ENCODE measurements at places on chromosomes 5 and 9.
A peak's percentile ranks its signal among the peaks of the same experiment; 100 is the strongest.

DNA sequence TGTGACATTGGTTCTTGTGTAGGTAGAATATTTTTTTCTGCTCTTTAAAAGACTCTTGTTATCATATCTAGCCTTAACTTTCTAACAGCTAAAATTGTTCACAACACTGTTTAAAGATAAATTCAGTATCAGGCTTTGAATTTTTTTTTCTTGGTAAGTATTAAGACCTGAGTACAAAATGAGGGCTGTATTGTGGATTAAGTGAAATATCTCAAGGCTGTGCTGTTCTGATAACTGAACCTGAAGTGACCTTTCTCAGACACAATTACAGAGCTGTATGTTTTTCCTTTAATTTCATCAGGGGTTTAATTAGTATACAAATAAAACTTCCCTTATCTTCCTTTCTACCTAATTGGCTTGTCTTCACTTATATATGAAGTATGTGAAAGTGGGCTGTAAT is 290.5 kb downstream of the CCDC171 start:
- DNase-seq: peak; percentile 23

DNA sequence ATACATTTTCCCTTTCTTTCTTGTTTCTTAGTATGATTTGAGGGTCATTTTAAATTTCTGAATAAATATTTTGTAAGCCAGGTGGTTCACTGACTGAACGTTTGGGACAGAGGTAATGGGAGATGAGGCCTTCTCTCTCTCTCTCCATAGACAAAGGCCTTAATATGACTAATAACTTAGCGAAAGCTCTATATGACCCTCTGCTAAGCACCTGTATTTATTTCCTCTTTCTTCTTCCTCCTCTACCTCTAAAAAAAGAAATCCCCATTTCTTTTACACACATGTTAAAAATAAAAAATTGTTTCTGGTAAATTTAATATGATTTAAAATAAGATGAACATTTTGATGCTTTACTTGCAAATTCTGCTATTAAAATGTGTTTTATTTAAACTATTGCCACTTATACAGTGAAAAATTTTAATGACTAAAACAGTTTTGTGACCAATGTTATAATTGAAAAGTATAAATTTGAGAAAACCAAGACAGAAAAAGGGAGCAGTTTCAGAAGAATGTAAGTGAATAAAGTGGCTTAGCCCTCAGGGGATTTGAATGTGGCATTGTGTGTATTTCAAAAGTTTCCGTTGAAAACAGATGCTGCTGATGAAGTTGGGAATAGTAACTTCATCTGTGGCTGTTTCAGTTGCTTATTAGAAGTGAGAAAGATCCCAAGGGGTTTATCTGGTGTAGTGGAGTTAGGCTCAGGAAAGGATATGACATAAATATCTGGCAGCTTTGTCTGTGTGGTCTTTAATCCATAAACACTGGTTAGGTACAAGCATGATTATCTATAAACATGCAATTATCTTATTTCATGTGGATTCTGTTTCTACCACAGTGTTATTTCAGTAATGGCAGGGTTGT is 128.6 kb upstream of the GRHPR start:
- DNase-seq: no peak

GRCh38 chr5:32908641-32909040 is 197.5 kb downstream of the NPR3 start:
- no peak for DNase-seq

GRCh38 chr9:78515108-78515507 is 218.2 kb downstream of the PSAT1 start:
- DNase-seq: no peak

DNA sequence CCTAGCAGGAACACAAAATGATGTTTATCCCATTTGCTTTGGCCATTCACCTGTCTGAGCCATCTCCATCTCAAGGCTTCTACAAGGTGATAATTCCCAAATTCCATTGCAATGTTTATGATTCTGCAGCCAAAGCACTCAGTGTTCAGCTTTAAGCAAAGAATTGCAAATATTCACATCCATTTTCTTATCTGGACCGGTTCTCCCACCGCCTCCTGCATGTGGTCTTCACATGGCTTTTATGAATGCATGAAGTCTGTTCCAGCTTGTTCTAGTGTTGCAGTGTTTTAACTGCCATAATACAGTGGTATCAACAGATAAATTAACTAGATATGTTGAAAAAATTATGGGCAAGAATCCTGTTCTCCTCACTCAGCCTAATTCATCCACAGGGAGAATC is 443.0 kb upstream of the KLF4 start:
- DNase-seq: no peak

- no peak for DNase-seq
Measured at GRCh38 chr9:14479163-14479560, 165.2 kb upstream of the NFIB start.

DNA sequence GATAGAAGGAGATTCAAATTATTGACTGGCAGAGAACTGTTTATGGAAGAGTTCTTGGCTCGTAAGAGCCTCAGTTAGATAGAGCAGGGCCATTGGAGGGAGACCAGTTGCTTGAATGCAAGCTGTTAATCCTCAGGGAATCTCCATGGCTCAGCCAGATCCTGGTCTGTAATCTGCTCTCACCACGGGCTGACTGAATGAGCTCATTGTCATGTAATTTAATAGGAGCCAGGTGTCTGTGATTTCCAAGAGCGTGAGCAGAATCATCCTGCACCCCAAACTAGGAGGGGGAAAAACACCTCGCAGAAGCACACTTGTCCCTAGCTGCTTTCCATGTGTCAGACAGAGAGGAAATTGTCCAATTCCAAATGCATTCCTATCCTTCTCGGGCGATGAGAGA is 19.1 kb upstream of the KCNMB1 start:
- DNase-seq: no peak

GRCh38 chr5:114636271-114636670 is 274.4 kb downstream of the KCNN2 start:
- no peak for DNase-seq

- DNase-seq: no peak
Measured at GRCh38 chr9:73215249-73215648, 63.6 kb downstream of the ANXA1 start.

GRCh38 chr9:112750016-112750763 is at the start of gene SNX30:
Gene SNX30 (plus strand): TSS chr9:112750760. CDS start chr9:112751002, 242 bp downstream.
- DNase-seq: peak; percentile 84

- no peak for DNase-seq
Measured at GRCh38 chr5:80662108-80662507, 7.3 kb upstream of the DHFR start.

DNA sequence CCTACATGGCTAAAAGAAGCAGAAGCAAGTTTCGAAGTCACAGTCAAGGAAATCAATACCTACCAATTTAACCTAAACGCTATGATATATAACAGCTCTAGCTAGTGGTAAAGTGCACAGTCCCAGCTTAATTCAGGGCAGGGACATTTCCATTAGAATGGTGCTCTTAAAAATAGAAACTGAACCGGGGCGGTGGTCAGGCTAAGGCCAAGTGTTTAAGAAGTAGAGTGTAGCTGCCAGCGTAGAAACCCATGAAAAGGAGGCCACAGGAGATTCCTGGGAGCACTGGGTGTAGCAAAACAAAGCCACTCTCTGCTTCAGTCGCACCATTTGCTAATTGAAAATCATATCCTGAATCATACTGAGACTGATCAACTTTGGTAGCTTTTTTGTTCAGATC is 28.8 kb downstream of the PPIC start:
- DNase-seq: no peak

- no peak for DNase-seq
Measured at GRCh38 chr9:38384990-38385848, 7.3 kb upstream of the ALDH1B1 start.

GRCh38 chr9:131395157-131396098 is 1.5 kb downstream of the PRRC2B start:
- no peak for DNase-seq

DNA sequence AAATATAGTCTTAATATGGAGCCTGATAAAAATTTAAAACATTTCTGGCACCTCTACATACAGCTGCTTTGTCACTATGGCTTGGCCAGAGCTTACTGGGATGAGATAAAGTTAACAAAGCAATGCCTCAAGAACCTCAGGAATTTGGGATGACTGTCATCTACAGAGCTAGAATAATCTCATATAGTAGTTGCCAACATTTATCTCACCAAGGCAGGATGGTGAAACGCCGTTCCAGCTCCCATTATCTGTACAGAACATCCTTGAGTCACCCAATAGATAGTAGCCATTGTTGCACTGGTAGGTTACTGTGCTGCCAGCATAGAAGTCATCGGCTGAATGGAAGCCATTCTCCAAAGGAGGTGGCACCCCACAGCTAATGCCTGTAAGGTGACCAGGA is 94.6 kb upstream of the TXNDC8 start:
- DNase-seq: peak; percentile 7

DNA sequence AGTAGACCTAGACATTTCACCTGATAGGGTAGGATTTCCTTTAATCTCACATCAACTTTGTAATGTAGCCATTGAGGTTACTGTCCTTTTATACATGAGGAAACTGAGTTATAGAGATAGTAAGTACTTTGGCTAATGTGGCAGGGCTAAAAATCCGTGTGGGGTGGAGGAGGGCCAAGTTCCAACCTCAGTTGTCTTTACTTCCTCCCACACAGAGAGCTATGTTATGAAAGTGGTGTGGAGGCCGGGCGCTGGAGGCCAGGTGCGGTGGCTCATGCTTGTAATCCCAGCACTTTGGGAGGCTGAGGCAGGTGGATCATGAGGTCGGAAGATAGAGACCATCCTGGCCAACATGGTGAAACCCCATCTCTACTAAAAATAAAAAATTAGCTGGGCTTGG is 173.3 kb downstream of the PALM2AKAP2 start:
- DNase-seq: no peak

DNA sequence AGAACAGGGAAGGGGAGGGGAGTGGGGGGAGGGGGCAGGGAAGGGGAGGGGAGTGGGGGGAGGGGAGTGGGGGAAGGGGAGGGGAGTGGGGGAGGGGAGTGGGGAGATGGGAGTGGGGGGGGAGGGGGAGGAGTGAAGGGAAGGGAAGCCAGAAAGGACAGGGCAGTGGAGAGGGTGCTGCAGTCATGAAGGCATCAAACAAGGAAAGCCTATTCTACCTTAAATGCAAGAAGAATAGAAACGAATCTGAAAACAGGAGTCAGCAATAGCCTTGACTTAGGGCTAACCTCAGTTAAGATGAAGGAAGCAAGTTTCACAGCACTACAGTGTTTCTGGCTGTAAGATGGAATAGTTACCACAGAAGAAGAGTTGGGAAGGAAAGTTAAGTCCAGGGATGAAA is 59.5 kb downstream of the CAMSAP1 start:
- DNase-seq: no peak

- no peak for DNase-seq
Measured at GRCh38 chr9:22922222-22922621, 475.6 kb downstream of the DMRTA1 start.

- DNase-seq: no peak
Measured at GRCh38 chr5:148934895-148935400, 108.5 kb downstream of the ADRB2 start.

DNA sequence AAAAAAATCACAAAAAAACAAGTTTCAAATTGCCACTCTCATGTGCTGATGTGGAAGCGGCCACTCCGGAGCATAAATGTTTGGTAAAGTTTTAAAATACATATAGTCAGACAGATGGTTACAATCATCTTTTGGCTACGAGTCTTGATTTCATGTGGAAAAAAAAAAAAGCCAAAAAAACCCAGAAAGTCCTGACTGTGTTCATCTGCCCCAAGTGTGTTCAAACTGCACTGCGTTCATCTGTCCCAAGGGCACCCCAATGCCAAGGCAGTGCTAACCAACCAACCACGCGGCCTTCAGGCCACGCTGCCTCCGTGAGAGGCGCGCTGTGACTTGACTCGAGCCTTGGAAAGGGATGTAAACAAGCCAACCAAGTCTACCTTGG is 127.1 kb downstream of the MYO10 start:
- DNase-seq: no peak

DNA sequence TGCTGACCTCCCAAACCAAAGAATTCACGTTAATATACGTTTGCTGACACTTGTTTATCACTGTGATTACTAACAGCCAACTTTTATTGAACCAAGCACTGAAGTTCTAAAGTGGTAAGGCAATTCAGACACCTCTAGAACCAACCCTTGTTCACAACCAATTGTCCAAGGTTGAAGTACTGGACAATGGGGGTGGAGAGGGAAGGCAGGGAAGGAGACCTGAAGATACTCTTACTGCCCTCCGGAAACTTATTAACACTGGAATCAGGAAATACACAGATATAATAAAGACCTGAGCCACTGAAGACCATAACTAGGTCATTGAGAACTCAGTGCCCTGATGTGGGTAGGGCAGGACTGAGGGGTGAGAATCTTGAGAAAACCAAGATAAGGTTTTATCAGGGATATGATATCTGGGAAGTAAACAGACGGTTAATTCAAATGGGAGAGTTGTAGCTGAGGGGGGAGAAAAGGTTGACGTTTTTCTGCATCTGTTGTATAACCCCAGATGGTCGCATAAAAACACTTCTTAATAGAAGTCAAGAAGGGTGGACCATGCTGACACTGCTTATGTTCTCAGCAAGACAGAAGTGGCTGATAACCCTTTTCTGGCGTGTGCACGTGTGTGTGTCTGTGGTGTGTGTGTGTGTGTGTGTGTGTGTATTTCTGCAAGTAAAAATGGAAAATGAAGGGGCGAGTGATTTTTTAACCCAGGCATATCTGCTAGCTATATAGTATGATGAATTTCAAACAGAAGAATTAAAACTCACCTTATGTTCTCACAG is 125.9 kb downstream of the LHFPL2 start:
- DNase-seq: no peak

- no peak for DNase-seq
Measured at GRCh38 chr5:6365977-6366590, 12.3 kb downstream of the MED10 start.

- no peak for DNase-seq
Measured at GRCh38 chr5:148796936-148797335, 29.5 kb upstream of the ADRB2 start.

DNA sequence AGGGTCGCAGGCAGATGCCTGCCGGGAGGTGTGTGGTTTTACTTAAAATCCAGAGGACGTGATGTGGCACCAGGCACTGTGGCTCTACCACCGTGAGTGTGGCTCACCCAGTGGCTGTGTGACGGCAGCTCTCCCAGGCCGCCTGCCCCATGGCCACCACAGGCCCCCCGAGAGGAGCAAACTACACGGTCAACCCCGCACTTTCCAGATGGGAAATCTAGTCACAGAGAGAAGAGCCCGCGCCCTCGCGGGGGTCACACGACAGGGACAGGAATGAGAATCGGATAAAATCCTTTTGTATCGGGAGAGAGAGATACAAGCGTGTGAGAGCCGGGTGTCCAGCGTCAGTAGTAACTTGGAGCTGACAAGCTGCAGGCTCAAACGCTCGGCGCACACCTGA is 24.4 kb downstream of the TERT start:
- DNase-seq: no peak

DNA sequence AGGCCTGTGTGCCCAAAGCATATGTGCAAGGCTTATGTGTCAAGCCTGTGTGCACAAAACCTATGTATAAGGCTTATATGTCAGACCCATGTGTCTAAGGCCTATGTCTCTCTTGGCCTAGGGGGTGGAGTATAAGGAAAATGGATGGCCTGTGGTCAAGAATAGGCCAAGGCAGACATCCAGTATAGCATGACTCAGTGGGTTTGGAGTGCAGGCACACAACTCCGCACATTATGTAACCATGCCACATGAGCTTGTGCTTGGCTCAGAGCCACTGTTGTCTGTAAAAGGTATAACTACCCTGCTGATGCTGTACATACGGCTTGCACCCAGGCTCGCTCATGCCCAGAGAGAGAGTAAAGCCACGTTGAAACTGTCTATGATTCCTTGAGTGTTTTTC is 626.4 kb upstream of the NUDT12 start:
- DNase-seq: no peak
